Naive thymus-derived CD8-positive, alpha-beta T cell (primary cell): ENCODE measurements at places on chromosomes 7 and 10. TPM values are rescaled to one million over a fixed set of nuclear protein-coding genes. Genes with fewer than 3 reads are reported as not detected.

PLXDC2 gene
- 0.31 TPM for total RNA-seq

MCU gene
- 10.6 TPM for total RNA-seq

ACBD7 gene
- total RNA-seq = not detected

AGAP5 gene
- 13.2 TPM for total RNA-seq

USP54 gene
- total RNA-seq = 7.3 TPM

PON1 gene
- not detected for total RNA-seq

FGFBP3 gene
- total RNA-seq = 9.4 TPM

GRCh38 chr10:100866010-100866409, 46.8 kb upstream of the SLF2 start:
- no peak for DNase-seq

- DNase-seq = no peak
These were observed 243.2 kb downstream of the GFRA1 start for GRCh38 chr10:116029826-116030225.

DNA sequence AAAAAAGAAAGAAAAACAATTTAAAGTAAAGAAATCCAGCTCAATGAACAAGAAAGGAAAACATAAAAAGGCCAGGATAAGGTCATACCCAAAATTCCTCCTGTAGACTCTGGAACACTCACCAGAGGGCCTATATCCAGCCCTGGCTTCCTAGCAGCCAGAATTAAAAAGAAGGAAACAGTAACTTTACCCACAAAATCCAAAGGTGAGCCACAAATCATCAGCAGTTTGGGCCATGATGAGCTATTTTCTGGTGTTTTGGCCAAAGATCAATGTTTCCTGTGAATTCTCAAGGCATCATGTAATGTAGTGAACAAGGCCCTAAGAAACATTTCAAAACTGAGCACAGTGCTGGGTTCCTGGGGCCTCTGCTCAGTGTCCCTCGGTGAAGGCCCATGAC, 87.8 kb downstream of the LARP4B start:
- DNase-seq = no peak

GRCh38 chr7:87218796-87219544, 562 bp downstream of the TMEM243 start:
- peak; percentile 21 for DNase-seq

DNA sequence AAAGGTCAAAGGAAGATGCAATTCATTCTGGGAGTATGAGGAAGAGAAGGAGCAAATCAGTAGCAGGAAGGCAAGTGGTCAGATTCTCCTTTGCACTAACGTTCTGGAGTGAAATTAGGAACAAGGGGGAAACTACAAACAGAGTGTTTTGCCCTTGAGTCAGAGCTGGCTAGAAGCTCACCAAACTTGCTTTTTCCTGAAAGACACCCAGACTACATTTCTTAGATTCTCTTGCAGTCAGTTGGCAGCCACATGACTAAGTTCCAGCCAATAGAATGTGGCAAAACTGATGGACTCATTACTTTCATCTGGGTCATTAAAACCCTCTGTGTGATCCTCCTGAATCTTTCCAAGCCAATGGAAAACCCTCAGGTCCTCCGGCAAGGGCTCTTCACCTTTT, 18.6 kb upstream of the DLX5 start:
- no peak for DNase-seq

DNA sequence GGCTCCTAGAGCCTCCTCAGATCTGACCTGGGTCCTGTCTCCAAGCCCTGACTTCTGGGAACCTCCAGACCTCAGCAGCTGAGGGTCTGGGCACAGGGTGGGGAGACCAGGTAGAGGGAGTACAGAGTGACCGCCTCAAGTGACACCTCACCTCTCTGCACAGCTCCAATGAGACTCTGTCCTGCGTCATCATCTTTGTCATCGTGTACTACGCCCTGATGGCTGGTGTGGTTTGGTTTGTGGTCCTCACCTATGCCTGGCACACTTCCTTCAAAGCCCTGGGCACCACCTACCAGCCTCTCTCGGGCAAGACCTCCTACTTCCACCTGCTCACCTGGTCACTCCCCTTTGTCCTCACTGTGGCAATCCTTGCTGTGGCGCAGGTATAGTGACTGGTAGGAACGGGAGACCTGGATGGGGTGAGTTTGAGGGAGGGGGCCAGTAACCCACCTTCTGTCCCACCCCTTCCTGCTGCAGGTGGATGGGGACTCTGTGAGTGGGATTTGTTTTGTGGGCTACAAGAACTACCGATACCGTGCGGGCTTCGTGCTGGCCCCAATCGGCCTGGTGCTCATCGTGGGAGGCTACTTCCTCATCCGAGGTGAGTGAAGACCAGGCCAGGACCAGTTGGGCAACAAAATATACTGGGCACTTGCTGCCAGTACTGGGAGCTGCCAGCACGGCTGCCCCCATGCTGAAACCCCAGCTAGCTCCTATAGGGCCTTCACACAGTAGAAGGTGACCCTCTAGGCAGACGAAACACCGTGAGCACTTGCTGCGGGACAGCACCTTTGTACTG, 17.8 kb downstream of the SMO start:
- DNase-seq = no peak

- DNase-seq = no peak
These were observed 74.3 kb upstream of the GNAI1 start for GRCh38 chr7:80060218-80060806.

DNA sequence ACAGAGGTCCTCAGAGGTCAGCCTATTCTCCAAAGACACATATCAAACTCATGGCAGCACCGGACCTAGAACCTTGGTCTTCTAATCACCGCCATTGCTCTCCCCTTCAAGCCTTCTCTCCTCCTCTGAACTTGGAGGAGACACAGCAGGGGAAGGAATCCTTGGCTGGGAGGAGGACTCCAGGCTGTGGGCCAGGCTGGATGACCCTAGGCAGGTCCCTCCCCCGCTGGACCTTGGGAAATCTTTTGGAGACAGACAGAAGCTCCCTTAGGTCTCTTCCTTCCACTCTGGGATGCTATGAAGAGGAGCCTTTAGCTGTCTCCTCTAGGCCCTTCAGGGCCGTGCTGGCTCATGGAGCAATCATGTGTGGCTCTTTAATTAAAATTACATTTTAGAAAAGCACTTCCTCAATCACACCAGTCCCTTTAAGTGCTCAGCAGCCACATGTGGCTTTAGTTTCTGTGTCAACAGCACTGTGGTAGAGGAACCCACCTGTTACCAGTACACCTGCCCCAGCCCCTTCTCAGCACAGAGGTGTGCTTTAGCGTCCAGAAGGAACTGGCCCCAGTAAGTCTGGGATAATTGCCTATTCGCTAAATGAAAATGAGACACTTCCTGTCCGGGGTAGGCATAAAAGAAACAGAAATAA, 238.2 kb downstream of the CELF2 start:
- DNase-seq = no peak

- DNase-seq = no peak
These were observed 249.3 kb upstream of the POM121L12 start for GRCh38 chr7:52786174-52786573.

DNA sequence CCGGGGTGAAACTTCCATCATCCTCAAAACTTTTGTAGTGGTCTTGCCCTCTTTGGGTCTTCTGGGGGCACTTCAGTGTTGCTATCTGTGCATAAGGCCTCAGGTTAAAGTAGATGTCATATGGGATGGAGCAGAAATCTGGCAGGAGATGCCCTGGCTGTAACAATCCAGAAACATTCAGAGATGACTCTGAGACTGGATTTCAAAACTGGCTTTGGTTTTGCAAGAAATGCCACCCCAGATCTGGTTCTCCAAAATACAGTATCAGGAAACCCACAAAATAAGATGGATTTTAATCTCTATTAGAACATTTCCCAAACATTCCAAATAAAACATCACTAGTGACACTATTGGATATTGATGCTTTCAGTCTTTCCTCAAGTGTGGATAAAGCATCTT, 191.5 kb downstream of the REEP3 start:
- DNase-seq = no peak

- DNase-seq = no peak
These were observed 528.3 kb downstream of the GLRX3 start for GRCh38 chr10:130664526-130664925.

- DNase-seq = no peak
These were observed 188.6 kb upstream of the LYZL2 start for GRCh38 chr10:30818010-30818660.

GRCh38 chr7:67913604-67914003, 917.0 kb downstream of the TYW1 start:
- DNase-seq = no peak

DNA sequence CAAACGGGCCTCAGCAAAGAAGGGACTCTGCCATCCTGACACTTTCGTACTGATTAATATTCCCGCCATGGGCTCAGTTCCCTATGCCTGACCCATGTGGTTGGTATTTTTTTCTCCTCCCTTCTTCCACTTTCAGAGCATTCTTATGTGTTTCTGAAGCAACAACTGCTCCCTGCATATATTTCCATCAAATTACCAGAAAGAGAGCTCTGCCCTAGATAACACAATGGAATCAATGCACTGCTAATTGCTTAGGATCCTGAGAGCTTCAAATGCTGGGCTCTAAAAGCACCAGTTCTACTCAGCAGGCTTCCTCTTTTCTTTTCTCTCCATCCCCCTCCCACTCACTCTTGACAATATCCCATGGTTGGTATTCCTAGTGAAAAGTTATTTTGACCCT, 5.3 kb downstream of the TECTB start:
- DNase-seq = no peak

DNA sequence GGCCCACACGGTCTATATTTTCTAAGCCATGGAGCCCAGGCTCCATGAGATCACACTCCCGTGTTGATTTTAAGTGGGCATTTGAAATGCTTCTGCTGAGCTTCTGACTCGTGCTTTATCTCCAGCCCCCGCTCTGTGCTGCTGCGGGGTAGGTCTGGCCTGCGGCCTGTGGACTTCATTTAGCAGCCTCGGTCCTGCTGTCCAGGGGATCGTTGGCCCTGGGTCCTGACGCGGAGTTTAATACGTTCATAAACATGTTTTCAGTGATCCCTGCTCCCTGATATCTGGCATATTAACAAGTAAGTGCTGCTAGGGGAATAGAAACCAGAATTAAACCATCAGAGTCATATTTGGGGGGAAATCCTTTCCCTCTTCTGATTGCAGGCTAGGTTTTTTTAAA, 540.3 kb upstream of the MGMT start:
- DNase-seq = no peak

DNA sequence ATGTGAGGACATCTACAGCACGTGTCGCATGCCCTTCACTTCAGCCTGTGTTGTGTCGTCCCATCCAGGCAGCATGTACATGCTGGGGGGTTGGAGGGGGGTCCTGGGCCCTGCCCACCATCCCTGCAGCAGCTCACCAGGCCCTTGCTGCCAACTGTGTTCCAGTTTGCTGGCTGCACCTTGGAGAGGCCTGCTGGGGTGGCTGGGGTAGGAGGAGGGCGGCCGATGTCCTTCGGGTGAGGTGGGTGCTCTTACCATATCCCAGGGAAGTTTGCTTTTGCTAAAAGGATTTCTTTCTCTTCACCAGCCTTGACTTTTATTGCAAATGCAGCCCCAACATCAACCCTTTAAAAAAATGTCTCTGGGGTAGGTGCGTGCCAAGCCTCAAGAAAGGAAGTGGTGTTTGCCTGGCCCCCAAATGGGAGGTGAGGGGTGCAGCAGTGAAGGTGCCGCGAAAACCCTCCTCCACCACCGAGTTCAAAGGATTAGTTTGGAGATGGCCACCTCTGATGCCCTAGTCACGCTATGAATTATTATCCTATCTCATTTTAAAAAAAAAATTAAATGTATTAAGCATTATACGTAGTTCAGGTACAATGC, 165.8 kb upstream of the KLF6 start:
- DNase-seq = peak; percentile 68

DNA sequence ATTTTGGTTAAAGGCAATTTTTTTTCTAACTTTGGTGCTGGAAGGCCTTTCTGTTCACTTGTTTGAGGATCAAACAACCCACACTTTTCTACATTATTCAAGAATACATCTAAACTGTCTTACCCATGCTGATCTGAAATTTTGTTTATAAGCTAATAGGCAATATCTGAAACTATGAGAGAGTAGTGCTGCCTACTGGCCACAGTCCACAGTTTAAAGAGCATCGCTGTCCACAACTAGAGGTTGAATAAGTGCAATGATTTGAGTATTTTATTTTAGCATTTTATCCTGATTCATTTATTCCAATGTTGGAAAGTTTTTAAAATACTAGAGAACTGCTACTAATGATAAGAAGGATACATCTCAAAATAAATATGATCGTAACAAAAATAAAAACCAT, 306.9 kb downstream of the ELMO1 start:
- DNase-seq = no peak

DNA sequence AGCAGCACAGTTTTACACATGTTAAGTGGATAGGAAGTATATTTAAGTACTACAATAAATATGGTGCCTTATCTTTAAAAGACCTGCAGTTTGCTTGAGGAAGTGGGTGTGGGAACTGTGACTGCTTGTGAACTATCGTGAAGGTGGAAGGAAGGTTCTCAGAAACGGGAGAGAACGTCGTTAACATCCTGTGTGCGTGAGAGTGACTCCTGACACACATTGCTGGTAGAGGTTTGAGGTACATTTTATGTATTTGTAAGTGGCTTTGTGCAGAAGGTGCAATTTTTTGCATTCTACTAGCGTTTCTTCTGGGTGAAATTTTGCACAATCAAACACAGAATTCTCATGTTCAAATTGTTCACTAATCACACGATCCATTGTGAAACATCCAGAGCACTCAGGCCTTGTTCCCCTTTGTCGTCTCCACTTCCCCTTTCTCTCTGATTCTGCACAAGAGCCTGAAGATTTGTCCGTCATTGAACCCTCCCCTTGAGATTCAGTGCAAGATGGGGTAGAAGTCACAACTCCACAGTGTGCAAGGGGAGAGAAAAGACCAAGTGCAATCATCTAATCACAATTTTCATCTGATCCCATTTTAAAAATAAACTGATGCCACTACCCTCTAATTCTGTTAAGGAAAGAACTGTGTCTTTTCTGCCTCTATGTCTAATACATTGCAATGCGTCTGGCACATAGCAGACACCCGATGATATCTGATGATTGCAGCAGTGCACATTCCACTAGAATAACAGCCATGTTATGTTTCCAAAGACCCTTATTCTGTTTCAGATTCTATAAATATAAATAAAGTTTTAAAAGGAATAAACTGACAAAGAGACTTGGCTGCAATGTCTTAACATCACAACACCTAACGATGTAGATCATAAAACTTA, 279.9 kb downstream of the NEBL start:
- no peak for DNase-seq

- no peak for DNase-seq
These were observed 48.2 kb downstream of the PRLHR start for GRCh38 chr10:118547282-118547681.

- DNase-seq = no peak
These were observed 7.7 kb downstream of the VWA2 start for GRCh38 chr10:114246679-114247305.

DNA sequence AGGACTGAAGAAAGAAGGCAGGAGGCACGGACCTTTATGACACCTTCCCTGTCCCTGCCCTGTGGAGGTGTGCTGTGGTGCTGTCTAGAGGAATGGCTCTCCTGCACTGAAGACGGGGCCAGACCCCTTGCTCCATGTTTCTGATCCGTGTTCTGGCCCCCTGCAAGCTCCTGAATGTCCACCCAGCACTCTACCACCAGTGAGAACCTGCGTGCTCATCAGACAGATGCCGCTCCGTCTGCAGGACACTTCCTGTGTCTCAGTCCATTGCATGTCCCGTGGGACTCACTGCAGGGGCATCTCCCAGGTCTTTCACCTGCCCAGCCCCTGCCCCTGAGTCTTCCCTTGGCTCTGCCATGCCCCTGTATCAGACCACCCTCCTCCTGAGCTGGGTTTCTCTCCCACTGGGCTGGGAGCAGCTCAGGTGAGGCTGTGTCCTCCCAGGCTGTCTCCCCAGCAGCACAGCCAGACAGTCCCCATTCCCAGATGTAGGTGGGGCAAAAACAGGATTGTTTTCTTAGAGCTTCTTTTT, 278.3 kb upstream of the ZNF32 start:
- no peak for DNase-seq
